Stimulated activated CD4-positive, alpha-beta T cell treated with anti-CD3 and anti-CD28 coated beads, Interleukin-15, amount 100 ng/mL, for 24 hours (primary cell): ENCODE measurements at places on chromosomes 3 and 15.

DNA sequence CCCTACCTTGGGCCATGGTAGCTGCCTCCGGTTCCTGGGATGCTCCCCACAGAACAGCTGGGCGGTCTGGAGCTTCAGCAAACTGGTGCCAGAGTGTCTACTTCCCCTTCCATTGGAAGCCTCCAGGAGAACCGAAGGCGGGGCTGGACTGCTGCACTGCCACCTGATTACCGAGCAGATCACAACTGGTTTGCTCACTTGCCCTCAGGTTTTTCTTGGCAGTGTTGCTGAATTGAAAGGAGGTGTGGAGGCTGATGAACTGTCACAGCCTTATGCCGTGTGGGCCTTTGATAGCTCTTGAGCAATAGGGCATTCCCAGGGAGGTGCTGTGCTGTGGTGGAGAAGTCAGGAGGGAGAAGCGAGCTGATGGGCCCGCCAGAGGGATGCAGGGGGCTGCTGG lies at the start of gene TGM5:
TSS of gene TGM5 (minus strand) at position 95 of the 400 bp plus-strand sequence. CDS start at position 16, 79 bp downstream.
- DNase-seq: no peak

DNA sequence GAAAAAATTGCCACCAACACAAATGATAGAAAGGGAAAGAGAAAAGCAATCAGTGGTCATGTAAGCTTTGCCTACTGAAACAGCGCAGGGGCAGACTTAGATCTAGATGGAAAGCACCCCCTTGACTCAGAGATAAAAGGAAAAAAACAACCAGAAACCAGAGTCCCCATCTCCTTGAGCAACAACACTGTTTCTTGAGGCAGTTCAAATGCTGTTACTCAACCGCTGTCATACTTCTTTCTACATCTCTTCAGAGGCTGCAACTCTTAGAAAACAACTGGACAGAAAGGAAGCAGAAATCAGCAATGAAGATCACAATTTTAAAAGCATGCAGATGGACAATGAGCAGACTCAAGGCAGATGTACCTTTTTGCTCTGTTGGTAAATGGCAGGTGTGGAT lies 36.5 kb downstream of the FSIP1 start:
- no peak for DNase-seq

DNA sequence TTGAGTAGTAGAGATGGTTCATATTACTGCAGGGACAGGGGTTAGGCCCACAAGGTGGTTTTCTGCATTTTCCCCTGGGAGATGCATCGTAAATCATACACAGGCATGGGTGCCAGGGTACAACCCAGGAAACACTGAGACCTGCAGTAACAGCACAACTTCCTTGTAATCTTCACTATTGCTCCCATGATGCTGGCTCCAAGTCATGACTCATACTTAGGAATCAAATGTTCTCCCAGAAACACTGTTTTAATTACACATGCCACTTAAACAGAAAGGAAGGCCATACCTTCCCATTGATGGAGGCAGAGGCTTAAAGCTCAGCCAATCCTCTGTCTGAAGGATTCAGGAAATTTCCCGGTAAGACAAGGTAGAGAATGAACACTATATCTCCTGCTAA lies 106.5 kb downstream of the ERC2 start:
- DNase-seq: no peak

GRCh38 chr3:121737644-121738043 lies 11.9 kb downstream of the GOLGB1 start:
- no peak for DNase-seq

DNA sequence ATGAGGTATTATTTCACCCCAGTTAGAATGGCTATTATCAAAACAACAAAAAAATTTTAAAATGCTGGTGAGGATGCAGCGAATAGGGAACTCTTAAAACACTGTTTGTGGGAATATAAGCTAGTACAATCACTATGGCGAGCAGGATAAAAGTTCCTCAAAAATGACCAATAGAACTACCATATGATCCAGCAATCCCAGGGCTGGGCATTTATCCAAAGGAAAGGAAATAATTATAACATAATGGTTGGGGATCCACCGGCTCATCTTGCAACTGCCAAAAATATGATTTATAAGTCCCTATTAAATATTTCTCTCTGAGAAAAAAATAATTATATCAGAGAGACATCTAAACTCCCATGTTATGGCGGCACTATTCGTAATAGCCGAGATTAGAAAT lies 127.6 kb upstream of the MME start:
- no peak for DNase-seq

DNA sequence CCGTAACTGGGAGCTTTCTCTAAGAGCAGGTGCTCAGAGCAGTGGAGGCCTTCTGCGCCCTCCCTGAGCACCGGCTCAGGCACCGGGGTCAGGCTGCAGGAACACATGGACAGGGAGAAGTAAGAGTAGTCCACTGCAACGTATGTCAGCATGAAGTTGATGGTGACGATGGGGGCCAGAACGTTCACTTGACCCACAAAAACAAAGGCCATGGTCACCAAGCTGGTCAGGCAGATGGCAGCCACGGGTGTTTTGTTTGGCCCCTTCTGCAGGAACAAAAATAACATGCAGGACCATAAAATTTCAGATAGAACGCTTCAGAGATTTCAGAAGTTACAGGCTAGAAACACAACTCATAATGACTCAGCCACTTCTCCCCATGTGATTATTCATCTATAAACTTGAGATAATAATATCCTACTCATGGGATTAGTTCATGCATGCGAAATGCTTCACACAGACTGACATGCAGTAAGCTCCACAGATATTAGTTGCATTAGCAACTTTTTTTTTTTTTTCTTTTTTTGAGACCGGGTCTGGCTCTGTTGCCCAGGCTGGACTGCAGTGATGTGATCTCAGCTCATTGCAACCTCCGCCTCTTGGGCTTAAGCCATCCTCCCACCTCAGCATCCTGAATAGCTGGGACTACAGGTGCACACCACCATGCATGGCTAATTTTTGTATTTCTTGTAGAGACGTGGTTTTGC lies 52.2 kb upstream of the HEG1 start:
- no peak for DNase-seq

- no peak for DNase-seq
These were observed 53.4 kb upstream of the SEC13 start for GRCh38 chr3:10374311-10374710.

DNA sequence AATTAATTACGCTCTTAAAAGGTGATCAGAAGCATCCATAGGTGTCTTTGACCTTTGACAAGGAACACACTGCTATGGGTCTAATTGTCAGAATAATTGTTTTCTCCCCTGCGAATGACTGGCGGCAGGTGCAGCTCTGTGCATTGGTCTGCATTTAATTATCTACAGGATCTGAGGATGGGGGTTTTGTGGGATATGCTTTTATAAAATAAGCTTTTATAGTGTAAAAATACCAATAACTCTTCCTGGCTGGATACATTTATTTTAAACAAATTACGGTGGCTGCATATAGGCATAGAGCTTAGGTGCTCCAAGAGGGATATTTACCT lies 201.6 kb upstream of the RGMA start:
- no peak for DNase-seq

DNA sequence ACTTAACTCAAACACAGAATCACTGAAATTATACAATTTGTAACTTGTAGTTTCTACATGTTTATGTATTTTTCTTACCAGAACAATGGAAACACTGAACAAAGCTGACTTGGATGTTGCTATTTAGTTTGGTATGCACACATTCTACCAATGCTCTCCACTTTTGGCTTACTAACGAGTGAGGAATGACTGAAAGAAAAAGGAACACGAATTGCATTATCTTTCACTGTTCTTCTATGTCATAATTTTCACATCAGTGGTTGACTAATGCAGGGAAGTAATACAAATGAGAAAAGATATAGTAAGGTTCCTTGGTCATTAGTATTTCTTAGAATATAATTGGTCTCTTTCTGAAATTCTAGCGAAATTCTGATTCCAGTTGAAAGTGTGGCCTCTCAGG lies 9.8 kb upstream of the CNTN3 start:
- no peak for DNase-seq

GRCh38 chr15:46270481-46271147 lies 635.8 kb downstream of the SQOR start:
- no peak for DNase-seq

DNA sequence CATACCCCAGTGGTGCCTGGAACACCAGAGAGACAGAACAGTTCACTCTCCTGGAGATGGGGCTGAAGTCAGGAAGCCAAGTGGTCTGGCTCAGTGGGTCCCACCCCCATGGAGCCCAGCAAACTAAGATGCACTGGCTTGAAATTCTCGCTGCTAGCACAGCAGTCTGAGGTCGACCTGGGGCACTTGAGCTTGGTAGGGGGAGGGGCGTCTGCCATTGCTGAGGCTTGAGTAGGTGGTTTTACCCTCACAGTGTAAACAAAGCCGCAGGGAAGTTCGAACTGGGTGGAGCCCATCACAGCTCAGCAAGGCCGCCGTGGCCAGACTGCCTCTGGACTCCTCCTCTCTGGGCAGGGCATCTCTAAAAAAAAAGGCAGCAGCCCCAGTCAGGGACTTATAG lies 272.0 kb downstream of the KLF13 start:
- DNase-seq: no peak

DNA sequence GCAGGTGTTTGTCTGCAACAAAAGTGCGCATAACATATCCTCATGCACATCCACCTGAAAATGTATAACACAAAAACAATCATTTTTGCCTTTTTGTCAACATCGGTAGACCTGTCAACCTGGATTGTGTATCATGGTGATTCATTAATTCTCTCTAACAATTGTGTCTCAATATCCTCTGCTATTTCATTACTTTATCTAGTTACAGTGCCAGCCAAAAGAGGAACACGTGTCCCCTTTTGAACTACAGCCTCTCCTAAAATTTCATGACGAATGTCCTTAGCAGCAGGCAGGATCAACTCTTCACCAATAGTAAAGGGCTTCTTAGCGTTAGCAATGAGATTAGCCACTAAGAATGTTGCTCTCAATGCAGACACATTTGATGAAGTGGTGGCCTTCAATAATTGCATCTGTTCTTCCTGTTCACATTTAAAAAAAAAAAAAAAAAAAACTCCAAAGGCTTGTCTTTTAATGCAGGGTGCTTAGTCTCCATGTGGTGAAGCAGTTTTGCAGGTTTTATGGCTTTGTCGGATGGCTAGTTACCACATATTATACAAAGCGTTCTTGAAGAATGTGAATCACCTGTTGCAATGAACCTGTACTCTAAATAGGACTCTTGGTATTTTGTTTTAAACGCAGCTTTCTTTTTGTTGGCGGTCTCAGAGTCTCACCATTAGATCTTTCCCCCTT lies 45.7 kb upstream of the MCTP2 start:
- DNase-seq: no peak
